ENCODE measurements at places on chromosomes 7 and 10.

GRCh38 chr7:41955893-41956675 is 253.2 kb upstream of the INHBA start:
- DNase-seq: peak; percentile 98

- no peak for DNase-seq
These were observed 76.3 kb downstream of the FOXL3 start for GRCh38 chr7:366161-366803.

GRCh38 chr7:46533946-46534345 is 612.9 kb upstream of the IGFBP3 start:
- no peak for DNase-seq

DNA sequence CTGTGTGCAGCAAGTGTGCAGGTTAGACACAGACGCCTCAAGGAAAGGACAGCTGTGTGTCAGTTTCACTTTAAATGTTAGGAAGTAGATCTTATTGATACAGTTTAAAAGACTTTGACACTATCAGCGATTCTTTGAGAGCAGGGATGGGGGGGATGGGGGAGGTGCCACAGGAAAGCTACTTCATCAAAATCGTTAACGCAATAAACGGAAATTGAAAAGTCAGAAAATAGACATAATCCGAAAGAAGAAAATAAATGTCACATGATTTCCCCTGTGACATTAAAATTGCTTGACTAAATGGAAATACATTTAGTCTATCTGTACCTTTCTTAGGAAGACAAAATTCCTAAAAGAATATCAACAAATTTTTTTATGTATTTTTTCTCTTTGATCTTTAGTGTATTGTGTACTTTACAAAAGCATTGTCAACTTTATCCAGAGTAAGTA is 476 bp upstream of the ZNF33B start:
- DNase-seq: no peak

DNA sequence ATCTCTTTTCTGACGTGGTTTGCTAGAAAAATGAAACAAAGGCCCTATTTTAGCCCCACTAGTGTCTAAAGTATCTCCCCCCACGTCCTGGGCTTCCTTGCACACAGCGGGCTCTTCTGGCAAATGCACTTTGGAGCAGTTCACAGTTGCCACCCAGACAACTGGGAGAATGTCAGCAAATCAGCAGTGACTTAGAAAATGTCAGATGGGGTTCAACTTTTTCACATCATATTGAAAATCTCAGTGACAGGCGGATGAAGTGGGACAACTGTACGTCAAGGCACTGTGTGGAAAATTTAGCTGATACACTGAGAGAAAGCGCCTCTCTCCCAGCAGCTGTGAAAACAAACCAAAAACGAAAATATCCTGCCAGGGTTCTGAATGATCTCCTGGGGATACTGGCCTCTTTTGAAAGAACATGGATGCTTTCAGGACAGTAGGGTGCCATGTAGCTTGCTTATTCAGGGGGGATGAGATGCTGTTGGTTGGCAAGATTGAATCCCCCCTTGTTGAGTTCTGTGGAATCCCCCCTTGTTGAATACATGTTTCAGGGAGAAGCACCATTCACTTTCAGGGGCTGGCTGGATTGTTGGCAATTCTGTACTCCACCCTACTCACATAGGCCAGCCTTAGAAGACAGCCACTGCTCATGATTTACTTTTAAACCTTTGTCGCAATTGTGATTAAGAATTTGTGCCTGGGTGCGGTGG is 372.8 kb upstream of the CELF2 start:
- no peak for DNase-seq

DNA sequence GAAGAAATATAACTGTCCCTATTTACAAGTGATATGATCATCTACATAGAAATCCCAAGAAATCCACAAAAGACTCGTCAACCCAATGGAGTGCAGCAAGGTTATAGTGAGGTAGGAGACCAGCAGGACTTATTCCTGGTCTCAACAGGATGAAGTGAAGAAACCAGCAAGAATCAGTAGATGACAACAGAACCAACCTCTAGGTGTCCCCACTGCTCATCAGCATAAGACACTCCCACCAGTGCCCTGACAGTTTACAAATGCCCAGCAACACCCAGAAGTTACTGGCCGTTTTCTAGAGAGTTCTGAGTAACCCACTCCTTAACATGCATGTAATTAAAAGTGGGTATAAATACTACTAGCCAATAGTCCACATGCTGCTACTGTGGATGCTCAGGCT is 470.5 kb upstream of the LRRTM3 start:
- DNase-seq: no peak

GRCh38 chr7:25759748-25760147 is 392.2 kb upstream of the NFE2L3 start:
- DNase-seq: no peak

- DNase-seq: no peak
These were observed 38.0 kb downstream of the NOC3L start for GRCh38 chr10:94324609-94325233.

- no peak for DNase-seq
These were observed 7.8 kb upstream of the RBM28 start for GRCh38 chr7:128351296-128352152.

GRCh38 chr7:77247206-77247850 is 47.7 kb upstream of the FGL2 start:
- peak; percentile 46 for DNase-seq

DNA sequence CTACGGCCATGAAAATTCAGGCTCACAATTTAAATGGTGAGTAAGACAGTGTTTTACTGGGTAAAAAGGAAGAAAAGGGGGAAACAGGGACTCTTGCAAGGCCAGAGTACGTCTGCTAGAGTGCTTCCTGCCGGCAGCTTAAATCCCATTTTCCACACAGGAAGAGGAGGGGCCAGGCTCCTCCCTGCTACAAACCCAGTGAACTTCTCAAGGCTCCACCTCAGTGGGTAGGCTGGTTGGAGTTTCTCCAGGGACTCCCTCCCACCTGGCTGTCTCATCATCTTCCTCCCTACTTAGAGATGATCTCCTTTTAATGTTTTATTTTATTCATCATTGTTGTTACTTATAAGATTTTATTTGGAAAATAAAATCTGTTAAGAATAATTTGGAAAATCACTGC is 62.6 kb upstream of the SEMA3C start:
- no peak for DNase-seq

GRCh38 chr7:135224027-135224426 is 9.6 kb upstream of the STRA8 start:
- no peak for DNase-seq

DNA sequence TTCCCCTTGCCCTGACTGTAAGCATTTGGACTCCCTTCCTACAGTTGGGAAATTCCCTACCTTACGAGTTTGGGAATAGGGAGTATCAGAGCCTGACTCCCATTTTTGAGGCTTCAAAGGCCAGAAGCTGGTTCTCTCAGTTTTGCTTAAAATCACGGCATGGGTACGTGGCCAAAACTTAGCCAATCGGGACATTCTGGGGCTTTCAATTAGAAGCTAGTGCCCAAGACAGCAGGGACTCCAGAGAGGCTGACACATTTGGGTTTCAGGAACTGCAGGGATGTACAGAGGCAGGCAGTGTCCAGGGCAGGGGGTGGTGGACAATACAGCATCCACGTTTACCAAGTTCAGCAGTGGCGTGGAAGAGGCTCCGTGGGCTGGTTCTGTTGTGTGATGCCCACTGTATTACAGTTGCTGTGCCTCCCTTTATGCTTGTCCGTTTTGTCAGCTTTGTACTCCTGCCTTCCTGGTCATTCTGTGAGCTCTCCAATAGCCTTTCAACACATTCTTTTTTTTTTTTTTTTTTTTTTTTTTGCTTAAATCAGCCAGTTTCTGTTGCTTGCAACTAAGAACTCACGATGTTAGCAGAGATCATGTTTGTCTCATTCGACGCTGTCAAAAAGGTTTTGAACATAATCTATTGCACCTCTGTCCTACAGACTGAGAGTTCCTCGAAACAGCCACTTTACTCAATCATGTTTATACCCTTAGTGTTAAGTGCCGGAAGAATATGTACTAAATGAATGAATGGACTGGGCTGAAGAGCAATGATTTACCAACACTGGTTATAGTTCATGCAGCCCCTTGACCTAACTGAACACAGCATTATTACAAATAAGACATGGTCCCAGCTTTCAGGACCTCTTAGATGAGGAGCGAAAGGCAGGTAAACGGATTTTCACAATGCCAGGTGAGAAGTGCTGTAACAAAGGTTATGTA is 1.1 kb downstream of the GGCT start:
- DNase-seq: no peak

GRCh38 chr7:116120839-116121238 is 89.5 kb upstream of the TES start:
- no peak for DNase-seq

GRCh38 chr7:76428149-76428823 is 3.5 kb downstream of the ZP3 start:
- no peak for DNase-seq

- DNase-seq: no peak
These were observed 37.2 kb downstream of the ERLIN1 start for GRCh38 chr10:100148353-100149211.

DNA sequence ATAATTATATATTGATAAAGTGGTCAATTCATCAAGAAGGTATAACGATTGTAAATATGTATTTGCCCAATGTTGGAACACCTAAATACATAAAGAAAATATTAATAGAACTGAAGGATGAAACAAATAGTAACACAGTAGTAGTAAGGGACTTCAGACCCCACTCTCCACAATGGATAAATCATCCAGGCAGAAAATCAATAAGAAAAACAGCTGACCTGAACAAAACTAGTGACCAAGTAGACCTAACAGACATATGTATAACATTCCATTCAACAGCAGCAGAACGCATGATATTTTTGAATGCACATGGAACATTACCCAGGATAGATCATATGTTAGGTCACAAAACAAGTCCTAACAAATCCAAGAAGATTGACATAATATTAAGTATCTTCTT is 286.1 kb upstream of the BMPER start:
- no peak for DNase-seq

GRCh38 chr7:151212626-151213025 is 2.3 kb upstream of the H2BK1 start:
- no peak for DNase-seq

DNA sequence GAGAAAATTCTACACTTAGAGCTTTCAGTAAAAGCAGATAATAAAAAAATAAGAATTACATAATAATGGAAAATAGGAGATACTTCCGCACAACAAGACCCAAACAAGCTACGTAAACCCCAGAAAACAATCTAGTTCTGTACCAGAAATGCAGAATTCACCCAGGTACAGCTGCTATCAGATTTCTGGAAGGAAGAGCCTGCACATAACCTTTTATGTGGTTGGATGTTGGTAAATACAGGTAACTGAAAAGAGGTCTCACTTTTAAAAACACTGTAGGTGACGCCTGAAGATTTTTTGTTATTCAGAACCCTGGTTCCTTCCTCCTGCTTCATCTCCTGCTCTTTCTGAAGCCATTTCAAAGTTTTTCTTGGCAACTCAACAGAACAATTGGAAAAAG is 29.9 kb downstream of the PANK1 start:
- DNase-seq: no peak

DNA sequence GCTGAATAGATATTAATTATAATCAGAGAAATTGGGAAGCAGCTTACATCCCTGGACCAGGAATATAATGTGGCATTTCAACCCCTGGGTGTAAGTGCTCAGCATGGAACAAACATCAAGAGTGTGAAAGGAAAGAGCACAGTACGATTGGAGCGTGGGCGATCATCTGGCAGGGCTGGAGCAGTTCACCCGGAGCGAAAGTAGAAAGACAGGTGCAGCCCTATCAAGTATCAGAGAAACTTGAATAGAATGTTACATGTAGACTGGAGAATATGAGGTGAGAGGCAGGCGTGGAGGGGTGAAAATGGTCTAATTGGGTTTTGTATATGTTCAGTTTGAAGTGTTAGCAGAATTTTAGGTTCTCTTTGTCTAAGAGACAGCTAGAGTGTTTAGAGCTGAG is 303.0 kb downstream of the MDFIC start:
- no peak for DNase-seq

- DNase-seq: no peak
These were observed 134.2 kb downstream of the PTN start for GRCh38 chr7:137209151-137209817.

DNA sequence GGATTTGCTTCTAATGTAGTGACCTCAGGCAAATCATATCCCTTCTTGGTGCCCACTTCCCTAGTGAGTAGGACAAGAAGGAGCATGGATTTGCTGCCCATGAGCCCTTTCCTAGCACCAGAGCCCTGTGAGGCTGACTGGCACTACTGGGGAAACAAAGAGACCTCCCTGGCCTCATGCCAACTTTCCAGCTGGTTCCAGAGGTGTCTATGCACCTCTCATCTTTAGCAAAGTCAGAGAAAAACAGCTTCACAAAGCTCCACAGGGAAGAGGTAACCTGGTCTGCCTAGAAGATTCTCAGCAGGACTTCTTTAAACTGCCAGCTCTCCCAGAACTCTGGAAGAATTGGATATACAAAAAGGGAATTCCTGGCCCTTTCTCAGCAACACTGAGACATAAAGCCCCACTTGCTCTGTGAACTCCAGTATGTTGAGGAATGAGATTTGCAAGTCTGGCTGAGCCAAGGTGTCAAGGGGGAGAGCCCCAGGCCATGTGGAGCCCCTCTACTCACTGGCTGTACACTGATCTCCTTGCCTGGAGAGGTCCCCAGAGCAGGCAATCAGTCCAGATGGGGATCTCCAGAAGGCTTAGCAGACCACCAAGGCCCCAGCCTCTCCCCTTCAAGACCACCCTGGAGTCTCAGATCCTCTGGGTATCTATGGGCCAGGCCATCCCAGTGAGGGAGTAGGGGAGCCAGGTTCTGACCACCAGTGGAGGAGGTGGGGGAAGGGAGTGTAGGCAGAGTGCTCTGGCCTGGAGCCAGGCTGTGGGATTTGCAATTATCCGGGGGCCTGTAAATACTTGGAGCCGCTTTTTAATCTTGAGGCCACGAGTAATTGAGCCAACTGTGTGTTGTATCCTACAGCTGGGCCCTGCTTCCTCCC is 24.4 kb upstream of the RBM20 start:
- no peak for DNase-seq

- DNase-seq: no peak
These were observed 211.2 kb downstream of the CACNB2 start for GRCh38 chr10:18351421-18351820.

DNA sequence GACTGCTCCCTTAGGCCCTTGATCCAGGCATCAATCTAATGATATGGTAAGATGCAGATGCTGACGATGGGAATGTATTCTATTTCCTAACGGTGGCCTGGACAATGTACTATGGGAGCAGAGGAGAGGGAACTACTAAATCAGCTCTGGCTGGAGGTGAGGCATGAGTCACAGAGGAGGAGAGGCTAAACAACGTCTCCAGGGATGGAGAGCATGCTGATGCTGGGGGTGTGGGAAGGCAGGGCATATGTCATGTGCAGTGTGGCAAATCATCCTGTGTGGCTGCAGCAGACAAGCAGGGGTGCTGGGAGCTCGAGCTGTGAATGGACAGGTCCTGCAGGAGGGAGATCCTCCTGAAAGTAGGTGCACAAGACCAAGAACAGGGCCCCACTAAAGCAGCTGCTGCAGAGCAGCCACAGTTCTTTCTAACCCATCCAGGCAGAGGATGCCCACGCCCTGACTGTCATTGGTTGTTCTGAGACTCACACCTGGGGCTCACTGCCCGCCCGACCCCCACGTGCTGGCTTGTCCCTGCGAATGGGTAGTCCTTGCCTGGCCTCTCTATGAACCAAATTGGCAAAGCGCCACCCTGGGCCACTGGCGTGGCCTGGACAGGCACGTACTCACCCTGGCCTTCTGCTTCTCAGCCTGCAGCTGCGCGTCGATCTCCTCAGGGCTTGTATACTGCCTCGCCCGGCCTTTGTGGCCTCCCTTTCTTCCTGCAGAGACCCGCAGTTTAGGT is 4.0 kb downstream of the PDAP1 start:
- DNase-seq: no peak

GRCh38 chr7:9719721-9720120 is 1254.0 kb upstream of the PHF14 start:
- DNase-seq: no peak

- no peak for DNase-seq
These were observed 967 bp downstream of the ADARB2 start for GRCh38 chr10:1736144-1736971.

All from ovary (tissue), 10 donors.